ENCODE measurements at places on chromosomes 2 and 18.

DNA sequence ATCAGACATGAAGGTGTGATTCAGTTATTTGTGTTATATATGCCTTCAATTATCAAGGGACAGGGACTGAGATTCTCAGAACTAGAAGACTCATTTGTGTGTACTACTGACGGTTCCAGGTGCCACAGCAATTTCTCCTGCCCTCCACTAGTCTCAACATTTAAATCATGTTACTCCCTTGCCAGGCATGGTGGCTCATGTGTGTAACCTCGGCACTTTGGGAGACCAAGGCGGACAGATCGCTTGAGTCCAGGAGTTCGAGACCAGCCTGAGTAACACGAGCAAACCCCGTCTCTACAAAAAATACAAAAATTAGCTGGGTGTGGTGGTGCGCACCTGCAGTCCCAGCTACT lies 1.1 kb downstream of the CNDP2 start:
- DNase-seq: no peak

GRCh38 chr2:67667054-67667908 lies 270.1 kb downstream of the ETAA1 start:
- no peak for DNase-seq

GRCh38 chr2:49861821-49862220 lies 707.5 kb upstream of the FSHR start:
- DNase-seq: no peak

- peak; percentile 48 for DNase-seq
Observed at GRCh38 chr2:42957109-42957860, 164.9 kb upstream of the HAAO start.

GRCh38 chr18:43484710-43485109 lies 207.4 kb upstream of the SYT4 start:
- peak; percentile 17 for DNase-seq

DNA sequence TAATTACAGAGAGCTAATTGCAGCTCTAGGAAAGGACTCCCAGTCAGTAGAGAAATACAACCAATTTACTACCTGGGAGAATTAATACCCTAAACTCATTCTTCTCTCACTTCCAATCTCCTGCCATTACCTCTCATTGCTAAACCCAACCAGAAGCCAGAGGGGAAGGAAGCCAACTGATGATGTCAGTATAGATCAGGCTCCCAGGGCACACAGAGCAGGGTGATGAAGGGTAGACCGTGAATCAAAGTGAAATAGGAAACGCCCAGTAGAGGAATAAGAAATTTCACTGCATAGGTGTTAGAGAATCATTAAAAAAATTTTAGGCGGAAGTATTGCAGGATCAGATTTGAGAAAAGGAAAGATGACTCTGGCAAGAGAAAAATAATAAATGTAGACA lies 456.8 kb upstream of the NXPH2 start:
- DNase-seq: no peak

DNA sequence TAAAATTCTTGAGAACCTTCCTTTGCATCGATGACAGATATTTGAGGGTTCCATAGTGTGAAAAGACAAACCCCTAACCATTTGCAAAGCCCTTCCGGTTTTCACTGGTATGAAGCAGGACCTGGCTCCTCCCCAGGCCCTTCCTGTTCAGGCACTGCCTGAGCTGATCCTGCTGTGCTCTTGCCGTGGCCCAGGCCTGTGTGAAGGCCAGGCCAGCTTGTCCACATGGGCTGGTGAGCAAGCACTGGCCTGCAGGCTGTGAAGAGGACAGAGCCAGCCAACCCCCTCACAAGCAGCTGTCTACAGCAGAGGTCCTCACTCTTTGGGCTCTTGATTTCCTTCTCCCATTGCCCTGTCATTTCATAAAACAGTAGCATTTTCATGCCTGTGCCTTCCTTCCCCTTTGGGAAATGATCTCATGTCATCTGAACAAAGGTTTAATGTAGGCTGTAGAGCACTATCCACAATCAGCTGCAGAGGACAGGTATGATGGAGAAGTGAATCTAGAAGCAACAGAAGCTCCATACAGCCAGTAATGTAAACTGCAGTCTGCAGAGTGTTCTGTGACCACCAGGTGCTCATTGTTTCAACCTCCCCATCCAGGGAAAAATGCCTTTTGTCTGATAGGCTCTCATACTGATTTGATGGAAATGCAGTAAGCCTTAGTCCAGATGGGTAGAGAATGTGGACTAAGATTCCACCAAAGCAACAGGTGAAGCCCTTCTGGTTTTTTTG lies 19.8 kb downstream of the MPHOSPH10 start:
- no peak for DNase-seq

DNA sequence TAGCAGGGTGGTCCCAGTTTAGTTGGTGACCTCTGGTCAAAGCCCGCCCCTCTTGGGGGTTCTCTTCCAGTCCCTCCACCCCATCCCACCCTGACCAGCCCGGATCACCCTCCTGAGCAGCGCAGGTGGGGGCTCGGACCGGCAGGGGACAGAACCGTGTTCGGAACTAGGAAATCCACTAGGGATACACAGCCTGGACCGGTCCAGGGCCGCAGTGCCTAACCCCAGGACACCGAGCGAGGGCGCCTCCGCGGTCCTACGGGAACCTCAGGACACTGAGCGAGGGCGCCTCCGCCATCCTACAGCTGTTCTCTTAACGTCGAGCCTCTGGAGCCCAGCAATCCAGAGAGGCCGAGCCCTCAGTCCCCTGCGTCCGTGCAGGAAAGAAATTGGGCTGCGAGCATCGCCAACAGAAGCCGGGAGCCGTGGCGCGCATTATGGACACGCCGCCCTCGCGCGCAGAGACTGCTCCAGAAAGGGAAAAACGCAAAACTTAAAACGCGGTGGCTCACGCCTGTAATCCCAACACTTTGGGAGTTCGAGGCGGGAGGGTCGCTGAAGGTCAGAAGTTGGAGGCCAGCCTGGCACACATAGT lies 8.5 kb downstream of the RAX start:
- no peak for DNase-seq

DNA sequence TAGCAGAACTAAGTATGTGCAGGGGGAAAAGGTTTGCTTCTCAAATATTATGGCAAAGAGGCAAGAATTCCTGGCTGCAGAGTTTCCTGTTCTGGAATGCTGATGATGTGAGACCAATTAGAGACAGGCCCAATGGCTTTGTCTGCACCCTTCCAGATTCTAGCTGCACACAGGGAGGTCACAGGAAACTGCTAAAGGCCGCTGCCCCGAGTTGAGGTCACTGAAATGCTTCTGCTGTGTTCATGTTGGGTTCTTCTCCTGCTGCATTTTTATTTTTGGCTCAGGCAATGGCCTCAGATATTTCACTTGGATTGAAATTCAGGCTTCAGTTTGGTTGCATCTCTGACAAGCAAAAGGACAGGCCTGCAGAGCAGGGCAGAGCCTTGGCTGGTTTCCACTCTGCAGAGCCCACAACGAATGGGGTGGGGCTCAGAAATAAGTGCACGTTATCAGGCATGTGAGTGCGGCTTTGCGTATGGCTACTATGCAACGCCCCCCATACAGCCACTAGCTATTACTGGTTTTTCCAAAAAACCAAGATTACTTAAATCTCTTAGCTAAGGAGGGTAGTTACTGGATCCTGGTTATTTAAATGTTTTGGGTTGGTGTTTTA lies 66.9 kb upstream of the FZD5 start:
- DNase-seq: no peak

- DNase-seq: no peak
Observed at GRCh38 chr18:8826514-8826913, 121.2 kb downstream of the MTCL1 start.

DNA sequence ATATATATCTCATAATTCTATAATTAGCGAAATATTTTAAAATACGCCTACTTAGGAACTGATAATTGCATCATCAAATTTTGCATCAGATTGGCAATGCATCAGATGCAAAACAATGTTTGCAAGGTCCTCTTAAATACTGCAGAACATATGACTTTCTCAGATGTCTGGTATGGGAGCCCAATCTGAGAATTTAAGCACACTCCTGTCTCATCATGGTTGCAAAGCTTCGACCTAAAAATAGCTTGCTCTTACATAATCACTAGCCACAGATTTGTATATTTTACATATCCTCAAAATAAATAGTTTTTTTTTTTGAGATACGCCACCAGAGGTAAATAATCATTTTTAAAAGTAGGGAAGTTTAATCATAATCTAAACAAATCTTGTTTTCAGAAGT lies 123.2 kb downstream of the CABYR start:
- no peak for DNase-seq
